ENCODE measurements at places on chromosomes 4 and X.

GRCh38 chr4:4364486-4365208 lies 22.3 kb upstream of the NSG1 start:
- no peak for DNase-seq

DNA sequence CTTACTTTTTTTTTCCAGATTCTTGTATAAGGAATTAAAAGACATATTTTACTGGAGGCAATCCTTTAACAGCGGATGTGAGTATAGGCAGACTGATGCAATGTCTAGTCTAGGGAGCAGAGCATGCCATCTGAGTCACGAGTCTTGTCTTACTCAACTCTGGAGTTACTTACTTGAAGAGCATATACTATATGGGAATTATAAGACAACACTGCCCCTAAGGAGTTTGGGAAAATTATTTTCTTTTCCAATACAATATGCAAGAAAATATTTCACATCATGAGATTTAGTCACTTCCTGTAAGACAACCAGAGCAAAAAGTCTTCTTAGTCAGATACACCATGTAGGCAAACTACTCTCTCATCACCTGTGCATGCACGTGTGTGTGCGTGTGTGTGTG lies 537.3 kb upstream of the FTHL17 start:
- DNase-seq = no peak

DNA sequence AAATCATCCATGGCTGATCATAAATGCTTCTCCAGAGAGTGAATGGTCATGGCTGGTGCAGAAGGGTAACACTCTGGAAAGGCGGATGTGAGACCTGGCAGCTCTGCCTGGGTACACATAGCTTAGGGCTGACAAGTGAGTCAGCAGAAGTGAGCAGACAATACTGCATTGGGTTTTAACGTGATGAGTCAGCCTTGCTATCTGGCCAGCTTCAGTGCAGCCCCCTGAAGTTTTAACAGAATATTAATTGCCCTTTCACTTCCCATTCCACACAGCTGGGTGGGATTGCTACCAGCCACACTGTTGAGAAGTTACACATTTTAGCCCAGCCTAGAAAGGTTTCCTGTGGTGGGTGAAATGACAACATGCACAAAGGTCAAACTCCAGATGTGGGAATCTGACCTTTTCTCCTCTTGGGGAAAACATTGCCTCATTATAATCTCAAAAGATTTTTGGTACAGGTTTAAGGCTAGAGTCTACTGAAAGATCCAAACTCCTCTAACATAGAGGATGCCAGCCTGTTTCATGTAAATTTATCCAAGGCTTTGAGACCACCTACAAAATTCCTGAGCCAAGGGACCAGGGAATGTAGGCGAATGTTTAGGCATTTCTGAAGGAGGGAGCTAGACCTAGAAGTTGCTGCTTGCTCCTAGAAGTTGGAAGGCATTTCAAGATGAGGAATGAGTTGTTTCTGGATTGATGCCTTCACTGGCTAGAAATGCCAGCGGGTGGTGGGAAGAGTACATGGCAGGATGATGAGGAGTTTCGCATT lies 230.3 kb upstream of the PGRMC2 start:
- DNase-seq = no peak

DNA sequence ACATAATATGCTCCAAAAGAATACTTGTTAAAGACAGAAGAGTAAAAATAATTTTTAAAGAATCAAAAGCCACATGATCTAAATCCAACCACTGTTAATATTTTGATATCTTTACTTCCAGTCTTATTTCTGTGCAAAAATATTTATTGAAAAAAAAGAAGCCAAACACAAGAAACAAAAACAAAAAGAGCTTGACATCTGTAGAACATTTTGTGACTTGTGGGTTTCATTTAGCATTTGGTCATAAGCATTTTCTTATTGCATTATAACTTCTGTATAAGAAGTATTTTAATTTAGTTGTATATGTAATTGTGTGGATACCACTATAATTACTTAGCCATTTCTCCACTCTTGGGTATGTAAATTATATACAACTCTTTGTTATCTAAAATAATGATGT lies 63.1 kb downstream of the DIPK2B start:
- no peak for DNase-seq

- DNase-seq = no peak
These were observed 89.5 kb upstream of the VEGFC start for GRCh38 chr4:176882206-176882605.

DNA sequence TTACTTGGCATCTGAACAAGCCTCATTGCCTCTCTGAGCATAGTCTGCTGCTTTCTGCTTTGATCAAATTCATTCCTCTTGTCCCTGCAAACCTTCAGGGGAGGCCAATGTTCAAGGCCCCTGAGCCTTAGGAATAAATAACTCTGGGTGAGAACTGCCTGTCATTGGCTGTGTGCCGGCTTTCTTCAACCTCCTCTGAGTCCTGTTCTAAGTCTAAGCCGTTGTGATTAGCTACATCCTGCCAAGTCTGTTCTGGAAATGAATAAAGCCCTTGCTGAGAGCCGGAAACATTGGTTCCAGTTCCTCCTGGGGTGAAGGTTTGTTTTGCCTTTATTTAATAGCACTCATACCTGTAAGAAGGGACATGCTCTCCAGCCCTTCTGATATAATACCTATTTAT lies 13.8 kb downstream of the RNF4 start:
- DNase-seq = no peak

DNA sequence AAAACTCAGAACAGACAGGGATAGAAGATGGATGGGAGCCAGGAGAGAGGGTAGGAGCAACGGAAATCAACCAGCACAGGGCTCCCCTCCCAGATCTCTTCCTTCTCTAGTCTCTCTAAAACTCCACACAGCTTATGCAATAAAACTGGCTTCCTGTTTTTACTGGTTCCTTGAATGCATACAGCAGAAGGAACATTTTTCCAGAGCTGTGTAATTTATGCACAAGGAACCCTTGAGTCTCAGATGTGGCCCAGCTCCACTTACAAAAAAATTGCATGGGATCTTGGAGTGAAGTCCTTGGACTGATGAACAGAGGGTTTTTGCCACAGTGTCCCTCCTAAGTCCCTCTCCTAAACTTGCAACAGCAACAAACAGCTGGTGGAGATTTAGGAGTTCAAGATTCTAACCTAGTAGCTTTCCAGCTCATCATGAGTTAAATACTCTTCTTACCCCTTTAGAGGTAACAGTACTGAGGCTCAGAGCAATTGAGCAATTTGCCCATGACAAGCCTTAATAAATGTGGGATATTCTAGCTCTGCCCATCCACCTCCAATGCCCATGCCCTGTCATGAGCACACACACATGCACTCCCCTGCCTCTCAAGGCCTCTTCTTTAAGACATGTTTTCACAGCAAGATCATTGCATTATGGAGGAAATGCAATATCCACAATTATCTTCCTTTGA lies 18.4 kb upstream of the CC2D2A start:
- no peak for DNase-seq
